ENCODE measurements at places on chromosomes 11 and 22.

DNA sequence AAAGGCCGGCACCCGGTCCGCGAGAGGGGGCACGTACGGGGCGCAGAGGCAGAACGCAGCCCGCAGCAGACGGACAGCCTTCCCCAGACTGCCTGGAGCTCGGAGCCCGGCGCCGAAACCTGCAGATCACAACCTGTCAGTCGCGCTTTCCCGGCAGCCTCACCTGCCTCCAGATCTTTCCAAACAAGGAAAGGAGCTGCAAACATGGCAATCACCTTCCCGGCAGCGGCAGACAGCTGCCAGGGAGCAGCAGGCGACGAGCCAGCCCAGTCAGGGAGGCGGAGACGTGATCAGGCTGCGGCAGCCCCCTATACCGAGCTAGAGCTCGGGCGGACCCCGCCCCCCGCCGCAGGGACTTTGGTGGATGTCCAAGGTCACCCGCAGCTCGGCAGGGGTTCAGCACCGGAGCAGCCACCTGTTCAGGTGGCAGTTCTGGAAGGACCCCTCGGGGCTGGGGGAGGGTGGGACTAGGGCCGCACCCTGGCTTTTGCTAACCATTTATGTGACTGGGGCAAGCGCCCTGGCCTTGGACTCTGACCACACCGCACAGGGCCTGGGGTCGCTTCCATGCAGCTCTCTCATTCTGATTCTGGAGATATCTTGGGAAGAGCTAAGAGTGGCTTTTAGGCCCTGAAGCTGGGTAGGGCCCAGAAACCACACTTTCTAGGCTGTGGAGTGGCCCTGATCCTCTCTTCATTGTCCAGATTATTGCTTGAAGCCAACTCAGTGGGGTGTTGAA is 143.8 kb downstream of the NECTIN1 start:
- ATAC-seq: peak; percentile 44

- ATAC-seq: no peak
These were observed 1.5 kb upstream of the BAIAP2L2 start for GRCh38 chr22:38111925-38112355.

DNA sequence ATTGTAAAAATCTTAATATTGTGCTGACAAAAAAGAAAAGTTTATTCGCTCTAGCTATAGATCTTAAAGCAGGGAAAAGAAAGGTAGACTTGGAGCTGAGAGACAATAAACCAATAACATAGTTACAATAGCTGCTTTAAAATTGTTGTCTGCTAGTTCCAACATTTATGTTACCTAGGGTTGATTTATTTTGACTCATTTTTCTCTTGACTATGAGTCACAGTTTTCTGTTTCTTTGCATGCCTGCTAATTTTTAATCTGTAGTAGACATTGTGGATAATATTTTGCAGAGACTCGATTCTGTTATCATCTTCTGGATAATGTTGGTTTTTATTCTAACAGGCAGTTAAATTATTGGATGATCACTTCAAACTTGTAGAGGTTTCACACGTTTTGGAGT is 83.1 kb upstream of the TRPC6 start:
- ATAC-seq: no peak

DNA sequence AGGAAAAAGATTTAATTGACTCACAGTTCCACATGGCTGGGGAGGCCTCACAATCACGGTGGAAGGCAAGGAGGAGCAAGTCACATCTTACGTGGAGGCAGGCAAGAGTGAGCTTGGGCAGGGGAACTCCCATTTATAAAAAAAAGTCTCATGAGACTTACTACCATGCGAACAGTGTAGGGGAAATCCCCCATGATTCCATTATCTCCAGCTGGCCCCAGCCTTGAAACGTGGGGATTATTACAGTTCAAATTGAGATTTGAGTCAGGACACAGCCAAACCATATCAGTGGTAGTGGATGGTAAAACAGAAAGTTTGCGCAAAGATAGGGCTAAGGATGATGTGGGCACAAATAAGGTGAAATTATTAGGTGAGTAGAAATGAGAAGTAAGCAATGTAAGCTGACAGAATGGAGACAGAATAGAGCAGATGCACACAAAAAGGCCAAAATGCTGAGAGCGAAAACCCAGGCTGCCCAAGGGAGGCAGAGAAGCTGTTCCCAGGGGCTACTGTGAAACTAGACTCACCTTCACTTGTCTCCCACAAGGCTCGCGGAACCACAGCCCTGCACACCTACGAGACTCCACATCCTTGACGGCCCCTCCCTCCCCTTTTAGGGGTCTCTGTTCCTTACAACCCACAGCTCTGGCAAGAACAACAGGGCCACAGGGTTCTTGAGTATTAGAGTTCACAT is 377.6 kb downstream of the CADM1 start:
- ATAC-seq: no peak

DNA sequence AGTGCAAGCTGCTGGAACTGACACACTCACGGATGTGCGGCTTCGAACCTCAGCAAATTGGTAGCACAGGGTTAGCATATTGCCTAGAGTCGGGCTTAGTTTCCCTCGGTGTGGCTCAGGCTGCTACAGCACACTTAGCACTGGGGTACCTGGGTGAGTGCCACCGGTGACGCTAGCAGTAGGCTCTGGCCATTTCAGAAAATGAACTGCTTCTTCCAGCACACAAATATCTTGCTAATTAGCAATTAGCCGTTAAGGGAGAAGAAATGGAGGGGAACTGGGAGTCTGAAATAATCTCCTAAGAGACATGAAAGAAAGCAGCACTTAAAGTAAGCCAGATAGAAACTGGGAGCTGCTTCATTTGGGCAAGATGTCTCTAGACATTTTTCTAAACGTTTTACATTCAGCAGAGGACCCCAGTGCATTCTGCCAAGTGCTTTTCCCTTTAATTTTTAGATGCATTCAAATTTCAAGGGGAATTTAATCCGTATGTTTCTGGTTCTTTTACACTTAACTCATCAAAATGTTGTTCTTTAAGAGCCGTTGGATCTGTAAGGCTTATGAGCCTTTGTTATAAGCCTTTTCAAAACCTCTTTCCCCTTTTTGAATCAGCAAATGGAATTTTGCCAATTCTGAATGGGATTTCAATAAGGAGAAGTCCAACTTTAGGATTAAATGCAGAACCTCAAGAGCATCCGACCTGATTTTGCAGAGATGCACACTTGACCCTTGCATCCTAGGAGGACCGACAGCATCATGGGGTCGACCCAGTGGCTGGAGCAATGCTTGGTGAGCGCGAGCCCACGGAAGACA is 708.1 kb downstream of the NTM start:
- no peak for ATAC-seq

DNA sequence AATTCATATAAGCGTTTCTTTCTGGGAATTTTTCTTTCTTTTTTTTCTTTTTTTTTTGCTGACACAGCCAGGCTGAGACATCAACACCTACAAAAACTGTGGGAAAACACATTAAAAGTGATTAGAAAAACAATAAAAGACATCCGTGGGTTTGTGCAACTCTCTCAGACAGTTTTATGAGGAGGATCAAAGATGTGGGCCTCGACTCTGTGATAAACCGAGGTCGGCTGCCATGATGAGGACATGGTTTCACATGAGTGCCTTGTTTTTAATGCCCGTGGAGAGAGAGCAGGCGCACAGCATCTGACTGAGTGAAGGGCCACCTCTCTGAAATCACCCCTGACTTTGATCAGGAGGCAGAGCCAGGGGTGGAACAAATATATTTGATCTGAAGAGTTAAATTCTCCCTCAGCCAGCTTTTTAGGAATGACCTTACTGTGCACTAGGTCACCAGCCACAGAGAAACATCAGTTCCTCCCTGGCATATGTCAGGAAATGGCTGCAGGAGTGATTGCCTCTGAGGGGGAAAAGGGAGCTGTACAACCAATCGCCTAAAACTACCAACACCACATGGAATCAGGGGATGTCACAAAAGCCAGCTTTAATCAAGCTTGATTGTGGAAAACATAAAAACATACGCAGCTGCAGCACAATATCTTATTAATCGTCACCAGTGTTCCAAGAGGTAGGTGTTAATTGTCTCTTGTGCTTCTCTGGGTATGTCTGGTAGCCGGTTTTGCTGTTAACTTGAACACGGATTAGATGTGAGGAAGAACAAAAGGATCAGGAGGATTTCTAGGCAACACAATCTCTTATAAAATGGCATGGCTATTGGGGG is 164.7 kb downstream of the MAML2 start:
- ATAC-seq: no peak

GRCh38 chr11:14518820-14519219 is 1.4 kb downstream of the PSMA1 start:
- no peak for ATAC-seq

DNA sequence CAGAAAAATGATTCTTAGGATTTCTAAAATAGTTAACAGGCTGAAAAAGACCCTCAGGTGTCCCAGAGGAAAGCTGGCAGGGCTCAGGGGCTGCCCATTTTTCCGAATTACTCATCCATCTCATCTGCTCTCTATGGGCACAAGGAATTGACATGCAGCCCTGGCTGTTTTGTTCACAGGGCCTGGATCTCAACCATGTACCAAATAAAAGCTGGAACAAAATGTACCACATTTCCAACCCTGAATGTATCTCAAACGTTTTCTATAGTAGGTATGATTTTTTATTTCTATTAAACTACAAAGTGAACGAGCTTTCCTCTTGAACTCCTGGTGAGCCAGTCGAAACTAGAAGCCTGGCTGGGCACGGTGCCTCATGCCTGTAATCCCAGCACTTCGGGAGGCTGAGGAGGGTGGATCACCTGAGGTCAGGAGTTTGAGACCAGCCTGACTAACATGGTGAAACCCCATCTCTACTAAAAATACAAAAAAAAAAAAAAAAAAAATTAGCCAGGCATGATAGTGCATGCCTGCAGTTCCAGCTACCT is 43.8 kb upstream of the RASD2 start:
- ATAC-seq: no peak

DNA sequence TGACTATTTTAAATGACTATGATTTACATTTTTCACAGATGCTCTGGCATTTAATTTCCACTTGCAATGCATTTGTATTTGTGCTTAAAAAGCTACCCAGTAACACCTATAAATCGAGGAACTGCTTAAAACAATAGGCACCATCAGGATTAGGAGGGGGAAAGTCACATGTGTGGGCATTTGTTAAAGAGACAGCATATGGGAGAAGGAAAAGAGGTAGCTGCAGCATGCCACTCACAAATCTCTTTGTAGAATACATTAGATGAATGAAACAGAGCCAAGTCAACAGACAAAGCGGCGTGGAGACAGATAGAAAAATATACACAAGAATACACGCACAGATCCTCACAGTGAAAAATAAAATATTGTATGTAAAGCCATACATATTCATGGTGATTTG is 228.0 kb downstream of the CADM1 start:
- no peak for ATAC-seq

DNA sequence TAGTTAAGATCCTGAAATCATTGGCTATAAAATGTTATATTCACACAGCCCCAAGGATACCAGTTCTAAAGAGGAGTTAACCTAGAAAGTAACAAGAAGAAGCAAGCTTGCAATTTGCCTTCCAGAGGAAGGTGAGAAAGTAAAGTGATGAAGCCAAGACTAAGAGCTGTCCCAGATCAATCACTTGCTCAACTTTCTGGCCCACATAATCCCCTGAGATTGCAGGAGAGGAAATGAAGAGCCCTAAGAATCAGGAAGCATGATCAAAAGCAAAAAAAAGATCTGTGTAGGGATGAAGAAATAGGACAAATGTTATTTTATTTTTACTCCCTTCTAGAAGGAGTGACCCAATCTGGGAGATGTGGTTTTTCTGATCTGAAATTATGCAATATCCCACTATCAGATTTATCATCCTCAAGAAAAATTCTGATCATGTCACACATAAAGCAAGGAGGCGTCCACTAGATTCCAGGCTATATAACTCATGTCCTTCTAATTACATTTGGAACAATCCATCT is 180.3 kb upstream of the GUCY1A2 start:
- ATAC-seq: no peak
